ENCODE measurements at places on chromosomes 6 and 20.

DNA sequence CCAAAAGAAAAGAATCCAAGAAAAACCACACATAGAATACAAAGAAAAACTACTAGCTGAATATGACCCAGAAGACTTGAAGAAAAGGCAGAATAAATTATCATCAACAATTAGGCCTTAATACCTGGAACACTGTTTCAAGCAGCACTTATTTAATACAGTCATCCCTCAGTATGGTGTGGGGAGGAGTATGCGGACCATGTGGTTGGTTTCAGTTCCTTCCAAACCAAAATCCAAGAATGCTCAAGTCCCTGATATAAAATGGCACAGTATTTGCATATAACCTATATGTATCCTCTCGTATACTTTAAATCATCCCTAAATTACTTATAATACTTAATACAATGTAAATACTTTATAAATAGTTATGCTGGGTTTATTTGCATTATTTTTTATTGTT lies 16.1 kb downstream of the CDK19 start:
- H3K27me3 ChIP-seq: no peaks in the 10 kb centered on the region
- H3K4me1 ChIP-seq: no peaks in the 10 kb centered on the region
- no peak overlapping the region for H3K4me3 ChIP-seq
- H3K36me3 ChIP-seq: no peaks in the 10 kb centered on the region

GRCh38 chr6:118203545-118203944 lies 296.5 kb downstream of the SLC35F1 start:
- no peak for DNase-seq
- no peaks in the 10 kb centered on the region for H3K4me1 ChIP-seq
- H3K27ac ChIP-seq: no peak overlapping the region
- no peaks in the 10 kb centered on the region for H3K36me3 ChIP-seq

DNA sequence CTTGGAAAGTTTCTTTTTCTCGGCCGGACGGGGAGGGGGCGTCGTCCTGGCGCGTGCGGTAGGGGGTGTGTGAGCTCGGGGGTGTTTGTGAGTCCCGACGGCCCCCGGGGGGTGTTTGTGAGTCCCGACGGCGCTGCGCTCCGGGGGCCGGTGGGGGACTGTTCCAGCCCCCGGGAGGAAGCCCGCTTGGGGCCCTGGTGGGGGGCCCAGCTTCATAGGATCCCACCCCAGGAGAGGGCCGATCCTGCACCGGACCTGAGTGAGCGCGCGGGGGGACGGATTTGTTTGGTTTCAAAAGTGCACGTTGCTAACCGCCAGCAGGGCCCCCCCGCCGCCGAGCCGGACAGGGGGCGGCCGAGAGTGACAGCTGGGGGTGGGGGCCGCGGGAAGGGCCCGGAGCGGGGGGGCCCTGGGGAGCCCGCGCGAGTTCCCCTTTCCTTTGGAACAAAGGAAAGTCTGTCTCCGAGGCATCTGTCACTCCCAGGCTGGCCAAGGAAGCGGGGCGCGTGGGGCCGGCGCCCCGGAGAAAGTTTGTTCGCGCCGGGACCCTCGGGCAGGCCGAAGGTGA lies 485 bp downstream of the TGIF2 start:
- H3K27ac ChIP-seq: peak overlapping the region; percentile 73
- H3K27me3 ChIP-seq: no peaks in the 10 kb centered on the region
- peak; percentile 41 for DNase-seq
- peak overlapping the region; percentile 71 for H3K4me3 ChIP-seq

DNA sequence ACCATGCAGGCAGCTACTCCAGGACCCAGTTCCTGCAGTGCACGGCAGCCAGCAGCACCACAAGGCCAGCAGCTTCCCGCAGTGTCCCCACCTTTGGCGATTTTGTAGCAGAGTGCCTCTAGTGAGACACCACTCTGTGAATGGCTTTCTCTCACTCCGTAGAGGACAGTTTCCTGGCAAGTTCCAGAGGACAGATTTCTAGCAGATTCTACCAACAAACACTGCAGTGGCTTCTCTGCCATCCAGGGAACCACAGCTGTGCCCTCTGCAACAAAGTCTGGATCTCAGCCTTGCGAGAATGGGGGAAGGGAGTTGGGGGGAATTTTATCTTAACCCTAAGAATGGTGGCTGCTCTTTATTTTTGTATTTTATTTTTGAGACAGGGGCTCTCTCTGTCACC lies 28.7 kb downstream of the SNHG17 start:
- no peaks in the 10 kb centered on the region for H3K27me3 ChIP-seq
- H3K4me3 ChIP-seq: no peak overlapping the region
- DNase-seq: no peak
- H3K4me1 ChIP-seq: no peaks in the 10 kb centered on the region
- no peaks in the 10 kb centered on the region for H3K36me3 ChIP-seq

DNA sequence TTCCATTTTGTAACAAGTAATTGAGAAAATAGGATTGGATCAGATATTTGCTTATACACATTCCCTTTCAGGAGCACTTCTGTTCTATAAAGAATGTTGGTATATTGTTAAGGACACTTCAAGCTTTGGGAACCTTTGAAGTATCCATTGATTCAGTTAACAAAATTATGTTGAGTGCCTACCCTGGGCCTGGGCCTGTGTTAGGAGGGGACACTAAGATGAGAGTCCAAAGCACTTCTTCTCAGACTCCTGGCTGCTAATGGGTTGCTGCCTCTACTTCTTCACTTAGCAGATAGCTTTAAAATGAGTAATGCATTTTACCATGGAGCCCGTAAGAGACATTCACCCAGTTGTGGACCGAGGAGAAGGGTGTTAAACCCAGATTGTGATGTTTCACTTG lies 40.3 kb downstream of the PTPN1 start:
- DNase-seq: no peak
- no peak overlapping the region for H3K4me3 ChIP-seq
- H3K4me1 ChIP-seq: peaks cover 25% of the 10 kb centered on the region
- H3K27me3 ChIP-seq: no peaks in the 10 kb centered on the region
- no peaks in the 10 kb centered on the region for H3K36me3 ChIP-seq

DNA sequence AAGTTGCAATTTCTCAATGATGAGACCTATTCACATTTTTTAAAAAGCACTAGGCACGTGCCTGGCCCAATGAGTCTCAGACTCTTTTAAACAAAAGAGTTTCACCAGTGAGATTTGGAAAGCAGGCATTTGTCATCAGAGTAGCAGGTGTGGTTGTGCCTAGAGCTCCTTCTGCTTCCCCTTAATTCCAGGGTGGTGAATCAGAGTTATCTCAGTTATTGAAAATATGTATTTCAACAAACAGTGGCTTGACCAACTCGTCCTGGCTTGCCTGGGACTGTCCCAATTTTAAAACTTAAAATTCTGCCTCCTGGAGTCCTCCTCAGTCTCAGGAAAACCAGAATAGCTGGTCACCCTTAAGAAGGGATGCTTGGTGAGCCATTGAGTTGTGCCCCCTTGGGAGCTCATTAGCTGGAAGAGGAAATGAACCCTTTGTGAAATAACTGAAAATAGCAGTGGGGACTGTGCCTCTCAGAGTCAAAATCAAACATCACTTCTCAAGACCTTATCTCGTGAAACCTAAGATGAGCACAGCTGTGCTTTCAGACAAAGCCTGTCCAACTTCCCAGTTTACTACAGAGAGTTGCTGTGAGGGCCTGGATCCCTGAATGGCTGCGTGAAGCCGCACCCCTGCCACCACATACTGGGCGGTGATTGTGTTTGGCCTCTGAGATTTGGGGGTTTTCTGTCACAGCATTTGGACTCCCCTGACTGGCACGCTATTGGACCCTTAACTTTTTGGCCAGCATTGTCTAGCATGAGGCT lies 116.3 kb downstream of the ANKRD60 start:
- no peak overlapping the region for H3K27ac ChIP-seq
- DNase-seq: no peak
- H3K27me3 ChIP-seq: no peaks in the 10 kb centered on the region

DNA sequence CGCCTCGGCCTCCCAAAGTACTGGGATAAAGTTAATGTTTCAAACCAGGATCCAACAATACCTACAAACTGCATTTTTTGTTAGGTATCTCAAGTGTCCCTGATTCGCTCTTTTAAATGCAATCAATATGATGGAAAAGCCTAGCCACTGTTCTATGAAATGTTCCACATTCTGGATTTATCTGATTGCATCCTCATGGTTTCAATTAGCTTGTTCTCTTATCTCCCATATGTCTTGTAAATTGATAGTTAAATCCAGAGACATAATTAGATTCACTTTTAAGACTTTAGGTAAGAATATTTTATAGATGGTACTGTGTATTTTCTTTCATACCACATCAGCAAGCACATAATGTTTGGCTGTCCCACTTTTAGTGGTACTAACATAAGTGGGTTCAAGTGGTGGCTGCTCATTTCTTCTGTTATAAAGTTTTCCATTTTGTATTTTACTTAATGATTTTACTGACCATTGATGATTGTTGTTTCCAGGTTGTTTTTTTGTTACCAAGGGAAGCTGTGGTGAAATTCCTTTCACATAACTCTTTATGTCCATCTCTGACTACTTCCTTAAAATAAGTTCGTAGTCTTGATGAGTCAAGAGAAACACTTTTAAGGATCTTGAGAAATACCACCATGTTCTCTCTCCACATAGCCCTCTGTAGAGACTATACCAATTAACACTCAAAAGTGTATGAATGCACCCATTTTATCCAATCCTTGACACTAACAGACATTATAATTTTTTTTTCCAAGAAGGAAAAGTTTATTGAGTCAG lies 40.5 kb downstream of the RNGTT start:
- H3K27ac ChIP-seq: no peak overlapping the region
- DNase-seq: no peak
- H3K4me1 ChIP-seq: no peaks in the 10 kb centered on the region
- no peaks in the 10 kb centered on the region for H3K27me3 ChIP-seq

- H3K27ac ChIP-seq: no peak overlapping the region
- DNase-seq: no peak
- peaks cover 20% of the 10 kb centered on the region for H3K4me1 ChIP-seq
Measured at GRCh38 chr6:144377586-144378210, 92.6 kb downstream of the UTRN start.

GRCh38 chr6:34867484-34867883 lies 20.4 kb downstream of the TAF11 start:
- H3K4me1 ChIP-seq: no peaks in the 10 kb centered on the region
- no peak overlapping the region for H3K4me3 ChIP-seq
- H3K27ac ChIP-seq: no peak overlapping the region
- H3K27me3 ChIP-seq: no peaks in the 10 kb centered on the region
- peaks cover 18% of the 10 kb centered on the region for H3K36me3 ChIP-seq
- no peak for DNase-seq

GRCh38 chr6:161677188-161677587 lies 403.3 kb upstream of the AGPAT4 start:
- H3K4me3 ChIP-seq: no peak overlapping the region
- H3K36me3 ChIP-seq: no peaks in the 10 kb centered on the region
- H3K4me1 ChIP-seq: no peaks in the 10 kb centered on the region
- H3K27ac ChIP-seq: no peak overlapping the region
- no peak for DNase-seq

DNA sequence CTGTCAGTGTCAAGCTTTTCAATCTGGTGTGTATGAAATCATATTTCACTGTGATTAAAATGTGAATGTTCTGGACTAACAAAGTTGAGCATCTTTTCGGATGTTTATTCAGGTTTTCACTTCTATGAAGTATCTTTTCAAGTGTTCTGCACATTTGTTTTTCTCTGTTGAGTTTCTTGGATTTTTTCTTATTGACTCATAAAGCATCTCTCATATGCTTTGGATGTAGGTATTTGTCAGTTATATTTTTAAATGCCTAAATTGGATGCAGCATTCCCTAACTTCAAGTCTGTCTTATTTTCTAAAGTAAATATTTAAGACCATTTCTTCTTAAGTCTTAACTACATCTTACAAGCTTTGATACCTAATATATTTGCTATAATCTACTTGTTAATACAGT lies 398.0 kb downstream of the PLCB1 start:
- no peak overlapping the region for H3K4me3 ChIP-seq
- no peaks in the 10 kb centered on the region for H3K36me3 ChIP-seq
- H3K27me3 ChIP-seq: no peaks in the 10 kb centered on the region
- no peak overlapping the region for H3K27ac ChIP-seq
- DNase-seq: no peak

DNA sequence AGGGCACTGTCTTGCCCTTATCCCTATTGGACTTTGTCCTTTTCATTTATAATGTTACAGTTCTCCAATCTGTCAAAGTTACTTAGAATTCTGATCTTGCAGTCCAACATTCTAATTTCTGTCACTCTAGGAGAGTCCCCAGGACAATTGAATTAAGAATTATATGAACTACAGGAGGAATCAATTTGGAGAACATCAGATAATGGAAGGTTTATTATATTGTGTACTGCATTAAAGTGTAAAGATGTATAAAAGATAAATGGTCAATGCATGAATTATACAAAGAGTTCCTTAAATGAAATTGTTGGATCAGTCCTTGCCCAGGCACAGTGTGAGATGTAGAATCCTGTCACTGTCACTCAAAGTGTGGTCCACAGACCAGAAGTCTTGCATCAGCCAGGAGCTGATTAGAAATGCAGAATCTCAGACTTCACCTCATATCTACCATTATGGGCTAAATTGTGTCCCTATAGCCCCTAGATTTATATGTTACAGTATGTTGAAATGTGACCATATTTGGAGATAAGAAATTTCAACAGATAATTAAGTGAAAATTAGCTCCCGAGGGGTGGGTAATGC lies 145.5 kb downstream of the BTBD3 start:
- H3K4me3 ChIP-seq: no peak overlapping the region
- no peak for DNase-seq
- H3K36me3 ChIP-seq: no peaks in the 10 kb centered on the region
- no peak overlapping the region for H3K27ac ChIP-seq
- H3K4me1 ChIP-seq: no peaks in the 10 kb centered on the region

- peaks cover 12% of the 10 kb centered on the region for H3K4me1 ChIP-seq
- no peak overlapping the region for H3K4me3 ChIP-seq
- H3K27ac ChIP-seq: no peak overlapping the region
- no peak for DNase-seq
Measured at GRCh38 chr6:15960740-15961634, 167.9 kb upstream of the MYLIP start.

DNA sequence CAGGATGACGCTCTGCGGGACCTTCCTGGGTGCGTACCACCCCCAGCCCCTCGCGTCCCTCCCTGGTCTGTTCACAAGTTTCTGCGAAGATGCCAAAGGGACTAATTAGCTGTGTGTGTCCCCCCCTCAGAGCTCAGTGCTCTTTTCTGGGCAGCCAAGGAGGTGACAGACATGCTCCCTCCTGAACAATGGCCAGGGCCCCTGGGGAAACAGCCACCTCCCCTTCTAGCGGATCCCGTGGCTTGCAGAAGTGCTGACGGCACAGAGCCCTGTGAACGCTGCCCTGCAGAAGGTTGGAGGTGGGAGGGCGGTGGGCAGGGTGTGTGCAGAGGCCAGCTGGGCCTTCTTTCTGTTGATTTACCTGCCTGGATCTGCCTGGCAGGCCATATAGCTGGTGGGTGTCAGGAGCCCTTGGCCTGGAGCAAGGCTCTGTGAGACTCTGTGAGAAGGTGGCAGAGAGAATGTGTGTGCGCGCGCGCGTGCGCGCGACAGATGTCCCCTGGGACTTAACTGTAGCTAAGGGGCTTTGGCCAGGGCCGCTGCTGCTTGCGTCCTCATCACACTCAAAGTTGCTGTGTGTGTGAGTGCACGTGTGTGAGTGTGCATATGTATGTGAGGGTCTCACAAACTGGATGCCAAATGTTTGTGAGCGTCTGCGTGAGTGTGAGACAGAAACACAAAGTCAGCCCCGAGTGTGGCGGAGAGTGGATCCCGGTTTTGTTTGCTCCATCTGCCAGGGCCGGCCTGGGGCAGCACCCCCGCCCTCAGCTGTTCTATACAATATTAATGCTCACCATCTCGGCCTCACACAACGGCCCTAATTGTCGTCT lies 3.5 kb upstream of the MYT1 start:
- no peaks in the 10 kb centered on the region for H3K27me3 ChIP-seq
- DNase-seq: no peak
- no peaks in the 10 kb centered on the region for H3K4me1 ChIP-seq
- no peaks in the 10 kb centered on the region for H3K36me3 ChIP-seq

- peaks cover 65% of the 10 kb centered on the region for H3K36me3 ChIP-seq
- no peaks in the 10 kb centered on the region for H3K4me1 ChIP-seq
- no peak for DNase-seq
- no peaks in the 10 kb centered on the region for H3K27me3 ChIP-seq
- H3K27ac ChIP-seq: no peak overlapping the region
Measured at GRCh38 chr6:35640017-35640664, 48.6 kb downstream of the FKBP5 start.
